ENCODE measurements at places on chromosomes 2 and 18.

GRCh38 chr2:30385327-30385726 lies 61.7 kb upstream of the LCLAT1 start:
- DNase-seq, result no peak

GRCh38 chr2:202723746-202724145 lies 89.0 kb downstream of the FAM117B start:
- DNase-seq, result no peak

GRCh38 chr2:48316753-48317750 lies 212.9 kb upstream of the STON1 start:
- no peak for DNase-seq

DNA sequence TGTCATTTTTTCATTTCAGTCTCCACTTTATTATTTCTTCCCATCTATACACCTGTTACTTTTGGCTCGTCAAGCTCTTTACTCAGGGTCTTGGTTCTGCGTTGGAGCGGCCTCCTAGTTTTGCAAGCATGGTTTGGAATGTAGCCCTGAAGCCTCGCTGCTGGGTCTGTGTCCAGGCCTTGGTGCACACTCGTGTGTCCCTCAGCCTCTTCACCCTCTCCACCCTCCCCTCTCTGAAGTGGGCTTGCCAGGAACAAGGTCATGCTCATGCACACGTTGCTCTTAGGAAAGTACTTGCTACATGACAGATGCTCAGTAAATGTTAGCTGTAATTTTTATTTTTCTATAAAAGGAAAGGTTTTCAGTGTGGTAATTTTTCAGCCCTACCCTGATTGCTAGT lies 147.0 kb downstream of the ATP9B start:
- DNase-seq, result no peak

DNA sequence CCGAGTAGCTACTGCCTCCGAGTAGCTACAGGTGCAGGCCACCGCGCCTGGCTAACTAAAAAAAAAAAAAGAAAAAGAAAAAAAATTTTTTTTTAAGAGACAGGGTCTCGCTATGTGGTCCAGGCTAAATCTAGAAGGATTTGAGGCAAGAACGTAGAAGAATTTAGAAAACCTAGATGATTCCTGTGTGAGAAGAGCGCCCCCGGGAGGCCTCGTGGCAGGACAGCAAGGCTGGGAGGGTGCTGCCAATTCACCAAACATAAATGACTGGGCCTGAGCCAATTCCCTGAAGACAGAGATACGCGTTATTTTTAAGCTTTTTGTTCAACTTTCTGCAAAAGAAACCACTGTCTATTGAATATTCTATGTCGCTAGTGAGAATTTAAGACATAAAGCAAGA lies 90.1 kb upstream of the TGFA start:
- DNase-seq, result no peak

- DNase-seq, result no peak
Measured at GRCh38 chr2:69629921-69630608, 13.5 kb downstream of the AAK1 start.

DNA sequence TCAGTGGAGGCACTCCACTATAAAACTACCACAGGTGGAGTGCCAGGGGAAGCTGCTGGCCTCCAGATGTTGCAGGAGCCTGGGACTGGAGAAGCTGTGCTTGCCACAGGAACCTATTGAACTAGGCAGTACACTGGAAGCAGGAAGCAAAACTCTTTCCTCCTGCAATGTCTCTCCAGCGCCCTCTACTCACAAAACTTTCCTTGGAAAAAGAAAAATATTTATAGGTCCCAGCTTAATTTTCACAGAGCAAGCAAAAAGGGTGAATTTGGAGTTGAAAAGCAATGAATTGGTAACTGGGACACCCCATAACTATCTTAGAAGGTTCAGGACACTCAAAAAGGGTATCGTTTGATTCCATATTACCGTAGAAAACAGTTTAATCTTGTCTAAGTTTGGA lies 33.2 kb upstream of the REEP1 start:
- no peak for DNase-seq

DNA sequence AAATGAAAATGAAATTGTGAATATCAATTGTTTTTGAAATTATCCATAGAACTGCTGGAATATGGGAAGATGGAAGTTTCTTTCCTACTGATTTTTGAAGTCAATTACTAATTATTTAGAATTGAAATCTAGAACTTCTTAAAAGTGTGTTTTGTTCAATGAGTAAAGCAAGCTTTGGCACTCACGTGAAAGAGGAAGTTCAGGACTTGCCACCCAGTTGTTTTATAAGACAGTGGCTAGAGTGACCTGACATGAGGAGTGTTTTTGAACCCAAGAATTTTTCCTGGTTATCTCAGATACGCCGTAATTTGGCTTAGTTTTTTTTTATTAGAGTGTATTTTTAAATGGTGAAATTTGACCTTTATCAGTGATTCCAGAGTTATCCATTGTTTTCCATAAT lies 3.5 kb downstream of the MXD1 start:
- no peak for DNase-seq

DNA sequence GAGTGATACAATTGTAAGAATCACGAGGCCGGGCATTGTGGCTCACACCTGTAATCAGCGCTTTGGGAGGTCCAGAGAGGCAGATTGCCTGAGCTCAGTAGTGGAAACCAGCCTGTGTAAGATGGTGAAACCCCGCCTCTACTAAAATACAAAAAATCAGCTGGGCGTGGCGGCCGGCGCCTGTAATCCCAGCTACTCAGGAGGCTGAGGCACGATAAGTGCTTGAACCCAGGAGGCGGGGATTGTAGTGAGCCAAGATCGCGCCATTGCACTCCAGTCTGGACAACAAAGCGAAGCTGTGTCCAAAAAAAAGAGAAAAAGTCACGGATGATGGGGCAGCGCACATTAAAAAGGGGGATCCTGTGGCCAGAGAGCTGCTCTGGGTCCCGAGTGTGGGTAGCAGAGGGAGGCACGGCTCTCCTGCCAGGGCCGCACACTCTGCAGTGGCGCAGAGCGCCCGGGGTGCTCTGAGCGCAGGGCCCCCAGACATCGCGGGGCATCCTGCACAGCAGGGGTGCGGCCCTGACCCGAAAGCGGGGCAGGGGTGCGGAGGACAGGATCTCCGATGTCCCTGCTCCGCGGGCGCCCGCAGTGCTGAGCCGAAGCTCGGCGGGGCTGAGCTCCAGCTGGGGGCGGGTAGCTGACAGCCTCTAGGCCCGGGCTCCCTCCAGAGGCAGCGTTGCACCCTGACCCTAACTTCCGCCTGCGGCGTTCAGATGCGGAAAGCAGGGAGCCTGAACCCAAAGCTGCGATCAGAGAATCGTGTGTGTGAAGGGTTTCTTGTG lies 30.4 kb upstream of the RAB6D start:
- DNase-seq, result peak; percentile 5

- DNase-seq, result no peak
Measured at GRCh38 chr2:3142210-3142609, 235.4 kb downstream of the EIPR1 start.

- DNase-seq, result no peak
Measured at GRCh38 chr2:173028671-173029070, 47.0 kb upstream of the MAP3K20 start.

- no peak for DNase-seq
Measured at GRCh38 chr2:108407864-108408729, 30.3 kb downstream of the SULT1C4 start.

DNA sequence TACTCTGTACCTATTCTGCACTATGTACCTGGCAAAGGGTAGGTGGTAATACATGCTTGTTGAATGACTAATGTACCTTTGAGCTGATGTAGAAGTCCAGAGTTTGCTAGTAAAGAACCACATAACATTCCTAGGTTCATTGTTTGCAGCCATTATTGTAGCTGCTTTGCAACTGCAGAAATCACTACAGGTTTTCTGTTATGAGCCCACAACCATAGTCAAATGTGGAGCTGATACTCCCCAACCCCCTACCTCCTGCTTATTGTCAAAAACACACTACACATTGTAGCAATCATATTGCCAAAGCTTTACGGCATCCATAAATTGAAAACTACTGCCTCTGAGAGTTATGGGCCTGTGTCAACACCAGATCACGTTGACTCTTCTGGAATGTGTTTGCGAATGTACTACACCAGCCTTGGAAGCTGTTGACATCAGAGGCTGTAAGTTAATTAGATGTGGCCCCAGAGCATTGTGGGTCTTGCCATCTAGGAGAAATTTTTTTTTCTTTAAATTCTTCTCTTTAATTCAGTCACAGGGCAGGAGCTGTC lies 187.0 kb downstream of the AGPS start:
- DNase-seq, result no peak

DNA sequence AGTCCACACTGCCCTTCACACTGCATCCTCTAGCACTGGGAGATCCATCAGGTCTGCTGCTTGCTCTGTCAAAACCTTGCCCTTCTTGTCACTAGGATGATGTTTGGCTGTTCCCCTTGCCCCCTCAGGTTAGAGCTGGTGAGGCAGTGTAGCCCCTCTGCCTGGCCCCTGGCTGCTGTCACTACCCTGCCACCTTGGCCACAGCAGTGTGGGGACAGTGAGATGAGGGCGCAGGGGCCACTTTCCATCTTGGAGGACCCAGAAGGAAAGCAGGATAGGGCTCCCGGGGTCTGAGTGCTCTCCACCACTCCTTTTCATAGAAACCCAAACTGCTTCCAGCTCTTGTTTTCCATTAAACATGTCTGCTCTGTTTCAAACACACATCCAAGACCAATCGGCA lies 19.9 kb downstream of the THSD7B start:
- no peak for DNase-seq

GRCh38 chr2:1690056-1690775 lies 54.1 kb downstream of the PXDN start:
- DNase-seq, result no peak

DNA sequence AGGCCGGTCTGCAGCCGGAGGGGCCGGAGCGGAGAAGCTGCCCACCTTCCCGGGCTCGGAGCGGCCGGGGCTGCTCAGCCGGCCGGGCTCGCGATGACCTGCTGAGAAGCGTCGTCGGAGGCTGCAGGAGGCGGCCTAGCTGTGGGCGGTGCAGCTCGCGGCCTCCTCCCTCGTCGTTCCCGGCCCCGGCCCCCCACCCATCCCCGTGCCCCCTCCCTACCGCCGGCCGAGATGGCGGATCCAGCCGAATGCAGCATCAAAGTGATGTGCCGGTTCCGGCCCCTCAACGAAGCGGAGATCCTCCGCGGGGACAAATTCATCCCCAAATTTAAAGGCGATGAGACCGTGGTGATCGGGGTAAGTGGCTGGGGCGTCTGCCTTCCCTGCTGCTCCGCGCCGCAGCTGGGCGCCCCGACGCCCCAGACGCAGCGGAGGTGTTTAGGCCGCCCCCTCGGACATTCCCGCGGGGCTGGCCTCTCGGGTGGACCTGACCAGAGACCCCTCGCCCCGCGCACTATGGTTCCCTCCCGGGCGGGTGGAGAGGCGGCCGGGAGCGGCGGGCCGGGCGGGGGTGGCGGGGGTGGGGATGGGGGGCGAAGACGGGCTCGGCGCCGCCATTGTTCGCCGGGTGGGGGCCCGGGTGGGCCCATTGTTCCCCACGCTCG lies 492 bp downstream of the KIF5C start:
- DNase-seq, result no peak

DNA sequence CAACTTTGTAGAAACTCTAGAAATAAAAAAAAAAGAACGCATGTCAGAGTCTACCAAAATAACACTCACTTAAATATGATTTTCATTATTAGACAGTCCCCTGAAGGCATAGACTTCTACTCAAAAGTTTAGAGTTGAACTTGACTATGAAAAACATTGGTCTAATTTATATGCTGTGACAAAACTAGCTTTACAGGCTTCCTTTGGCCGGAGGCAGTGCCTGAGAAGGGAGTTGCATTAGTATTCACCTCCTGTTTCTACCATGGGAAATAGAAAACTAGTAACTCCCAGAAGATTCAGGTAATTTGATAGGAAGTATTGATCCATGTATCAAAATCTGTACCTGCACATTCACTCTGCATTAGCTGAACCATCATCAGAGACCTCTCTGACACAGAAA lies 163.4 kb upstream of the NOSTRIN start:
- DNase-seq, result no peak

GRCh38 chr2:128617029-128617590 lies 298.4 kb upstream of the HS6ST1 start:
- DNase-seq, result no peak

DNA sequence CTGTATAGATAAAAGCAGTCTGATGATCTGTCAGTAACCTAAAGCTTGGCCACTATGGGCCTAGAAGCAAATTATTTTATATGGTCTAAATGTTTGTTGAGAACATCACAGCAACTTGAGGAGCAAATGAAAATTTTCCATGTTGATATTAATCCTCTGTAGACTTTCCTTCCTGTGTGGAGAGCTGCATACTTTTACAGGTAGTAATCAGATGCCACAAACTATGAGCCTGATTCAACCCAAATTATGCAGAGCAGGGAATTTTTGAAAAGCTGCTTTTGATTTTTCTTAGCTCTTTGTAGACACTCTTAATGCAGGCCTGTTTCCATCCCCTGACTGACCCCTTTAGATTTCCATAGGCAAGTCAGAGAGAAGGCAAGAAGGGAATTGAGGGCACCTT lies 17.3 kb downstream of the PAX3 start:
- DNase-seq, result no peak

DNA sequence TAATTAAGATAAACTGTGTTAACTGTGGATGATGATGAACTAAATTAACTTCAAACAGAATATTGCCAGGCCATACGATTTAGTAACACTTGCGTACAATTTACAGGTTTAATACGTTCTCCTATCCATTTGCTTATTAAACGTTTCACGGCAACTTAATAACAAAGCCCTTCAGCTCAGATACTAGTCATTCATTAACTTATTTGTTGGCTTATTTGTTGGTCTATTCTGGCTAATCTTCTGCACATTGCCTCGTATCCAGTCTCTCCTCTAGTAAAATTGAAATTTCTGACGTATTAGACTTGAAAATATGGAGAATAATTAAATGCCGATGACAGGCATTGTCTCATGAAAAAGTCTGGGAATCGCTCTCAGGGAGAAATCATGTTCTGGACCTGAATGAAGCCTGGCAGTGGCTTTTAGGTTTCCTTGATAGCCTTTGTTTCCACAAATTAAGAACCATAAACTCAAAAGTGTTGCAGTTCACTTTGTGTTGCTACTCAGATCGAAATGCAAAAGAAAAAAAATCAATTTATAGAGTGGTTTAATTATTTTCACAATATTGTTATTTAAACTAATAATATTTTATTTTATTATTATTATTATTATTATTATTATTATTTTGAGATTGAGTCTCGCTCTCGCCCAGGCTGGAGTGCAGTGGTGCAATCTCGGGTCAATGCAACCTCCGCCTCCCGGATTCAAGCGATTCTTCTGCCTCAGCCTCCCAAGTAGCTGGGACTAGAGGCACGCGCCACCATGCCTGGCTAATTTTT lies 4.5 kb downstream of the SCLY start:
- no peak for DNase-seq

DNA sequence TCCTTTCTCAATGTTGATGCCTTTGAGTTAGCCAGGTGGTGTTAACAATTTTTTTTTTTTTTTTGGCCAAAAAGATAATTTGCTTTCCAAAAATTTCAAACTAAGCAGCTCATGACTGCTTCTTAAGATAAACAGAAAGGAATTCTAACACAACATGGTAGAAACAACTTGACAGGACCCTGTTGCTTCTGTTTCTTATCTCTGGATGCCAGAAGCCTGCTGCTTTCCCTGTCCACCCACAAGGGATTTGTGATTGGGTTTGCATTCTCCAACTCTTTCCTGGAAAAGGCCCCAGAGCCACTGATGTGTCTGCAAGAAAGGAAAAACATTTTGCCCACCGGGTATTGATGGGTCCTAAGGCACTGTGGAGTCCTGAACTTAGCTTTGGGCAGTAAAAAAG lies 217.2 kb upstream of the PKDCC start:
- DNase-seq, result no peak

GRCh38 chr2:26679867-26680266 lies 12.7 kb upstream of the KCNK3 start:
- DNase-seq, result no peak

Measured in DMS79 (cell line).